CD4-positive, alpha-beta T cell treated with Interleukin-17A for 1 hour (primary cell): ENCODE measurements at places on chromosomes 16 and 17.

- DNase-seq, result no peak
Observed at GRCh38 chr17:76381633-76382350, 2.6 kb upstream of the SPHK1 start.

DNA sequence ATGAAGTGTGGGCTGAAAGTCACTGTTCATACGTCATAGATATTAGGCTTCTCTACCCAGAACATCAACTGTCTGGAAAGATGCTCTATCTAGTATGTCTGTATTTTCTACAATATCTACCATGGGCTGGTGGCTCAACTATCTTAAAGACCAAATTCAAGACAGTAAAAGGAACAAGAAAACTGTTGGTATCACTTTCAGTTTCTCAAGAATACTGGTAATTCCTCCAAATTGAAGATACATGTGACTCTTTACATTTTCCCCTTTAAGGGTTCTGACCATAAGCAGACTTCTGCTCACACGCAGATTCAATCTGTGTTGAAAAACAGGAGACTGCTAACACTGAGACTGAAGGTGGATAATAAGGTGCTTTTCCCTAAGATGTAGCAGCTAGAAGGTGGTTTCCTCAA lies 24.2 kb downstream of the XPO6 start:
- peak; percentile 66 for DNase-seq

- no peak for DNase-seq
Observed at GRCh38 chr16:3797904-3798811, 80.8 kb upstream of the TRAP1 start.

DNA sequence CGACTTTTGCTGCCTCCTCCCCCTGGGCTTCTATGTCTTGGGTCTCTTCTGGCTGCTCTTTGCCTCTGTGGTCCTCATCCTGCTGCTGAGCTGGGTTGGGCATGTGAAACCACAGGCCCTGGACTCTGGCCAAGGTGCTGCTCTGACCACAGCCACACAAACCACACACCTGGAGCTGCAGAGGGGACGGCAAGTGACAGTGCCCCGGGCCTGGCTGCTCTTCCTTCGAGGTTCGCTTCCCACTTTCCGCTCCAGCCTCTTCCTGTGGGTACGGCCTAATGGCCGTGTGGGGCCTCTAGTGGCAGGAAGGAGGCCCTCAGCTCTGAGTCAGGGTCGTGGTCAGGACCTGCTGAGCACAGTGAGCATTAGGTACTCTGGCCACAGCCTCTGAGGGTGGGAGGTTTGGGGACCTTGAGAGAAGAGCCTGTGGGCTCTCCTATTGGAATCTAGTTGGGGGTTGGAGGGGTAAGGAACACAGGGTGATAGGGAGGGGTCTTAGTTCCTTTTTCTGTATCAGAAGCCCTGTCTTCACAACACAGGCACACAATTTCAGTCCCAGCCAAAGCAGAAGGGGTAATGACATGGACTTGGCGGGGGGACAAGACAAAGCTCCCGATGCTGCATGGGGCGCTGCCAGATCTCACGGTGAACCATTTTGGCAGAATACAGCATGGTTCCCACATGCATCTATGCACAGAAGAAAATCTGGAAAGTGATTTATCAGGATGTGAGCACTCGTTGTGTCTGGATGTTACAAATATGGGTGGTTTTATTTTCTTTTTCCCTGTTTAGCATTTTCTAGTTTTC lies 2.3 kb downstream of the GP1BA start:
- peak; percentile 26 for DNase-seq

- no peak for DNase-seq
Observed at GRCh38 chr16:84314814-84315213, 20.1 kb downstream of the WFDC1 start.

DNA sequence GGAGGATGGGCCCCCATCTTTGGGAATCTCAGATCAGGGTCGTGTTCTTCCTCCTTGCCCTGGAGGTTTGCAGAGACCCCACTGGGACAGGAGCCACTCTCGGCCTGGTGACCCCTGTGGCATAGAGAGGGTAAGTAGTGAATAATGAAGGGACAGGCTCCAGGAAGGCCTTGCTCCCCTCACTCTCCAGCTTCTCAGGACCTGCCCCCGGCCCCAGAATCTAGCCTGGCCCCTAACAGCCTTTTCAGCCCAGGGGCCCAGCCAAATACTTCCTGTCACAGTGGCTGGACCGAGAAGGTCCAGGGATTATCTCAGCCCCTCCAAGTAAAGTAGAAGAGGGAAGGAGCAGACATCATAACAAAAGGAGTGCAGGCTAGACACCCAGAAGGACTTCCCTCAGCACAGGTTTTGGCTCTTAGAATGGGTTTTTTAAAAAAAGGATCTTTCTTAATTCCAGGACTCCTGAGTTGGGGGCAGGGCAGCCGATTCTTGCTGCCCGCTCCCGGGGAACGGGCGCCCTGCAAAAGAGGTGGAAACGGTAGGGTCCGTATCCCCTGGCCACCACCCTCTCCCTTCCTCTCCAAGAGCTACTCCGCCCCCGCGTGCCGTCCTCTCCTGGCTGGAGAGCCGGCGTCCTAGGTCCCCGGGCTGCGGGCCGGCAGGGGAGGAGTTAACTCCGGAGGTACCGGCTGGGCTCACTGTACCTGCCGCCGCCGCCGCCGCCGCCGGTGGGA lies 559 bp upstream of the NXPH3 start:
- DNase-seq, result no peak

DNA sequence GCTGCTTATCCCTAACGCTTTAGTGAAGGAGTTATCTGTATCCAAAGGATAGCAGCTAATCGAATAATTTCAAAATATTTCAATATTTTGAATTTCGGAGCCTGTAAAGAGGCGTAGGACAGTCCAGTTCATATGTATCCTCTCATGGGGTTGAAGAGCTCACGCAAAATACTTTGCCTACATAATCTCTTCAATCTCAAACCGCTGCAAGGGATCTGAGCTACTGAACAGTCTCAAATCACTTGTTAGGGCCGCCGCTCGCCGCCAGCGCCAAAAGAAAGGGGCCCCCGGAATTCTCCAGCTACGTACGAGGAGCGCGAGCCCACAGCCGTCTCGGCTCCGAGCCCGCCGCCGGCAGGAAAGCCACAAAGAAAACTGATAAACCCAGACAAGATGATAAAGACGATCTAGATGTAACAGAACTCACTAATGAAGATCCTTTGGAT lies 601 bp upstream of the RFWD3 start:
- peak; percentile 28 for DNase-seq

- DNase-seq, result no peak
Observed at GRCh38 chr16:31186930-31187807, 7.2 kb downstream of the FUS start.

DNA sequence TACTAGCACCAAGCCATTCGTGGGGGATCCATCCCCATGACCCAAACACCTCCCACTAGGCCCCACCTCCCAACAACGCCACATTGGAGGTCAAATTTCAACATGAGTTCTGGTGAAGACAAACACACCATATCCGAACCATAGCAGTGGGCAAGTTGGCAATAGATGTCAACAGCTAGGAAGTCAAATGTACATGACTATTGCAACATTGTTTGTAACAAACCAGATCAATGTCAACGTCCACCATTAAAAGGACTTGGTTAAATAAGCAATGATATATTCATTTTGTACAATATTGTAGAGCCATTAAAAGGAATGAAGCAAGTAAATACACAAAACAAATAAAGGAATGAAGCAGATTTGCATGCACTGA lies 26.5 kb upstream of the CIITA start:
- no peak for DNase-seq

- DNase-seq, result peak; percentile 77
Observed at GRCh38 chr17:1629504-1630310, 1.1 kb upstream of the SLC43A2 start.

- no peak for DNase-seq
Observed at GRCh38 chr17:77266891-77267341, 126.1 kb downstream of the SEC14L1 start.

GRCh38 chr16:85125570-85126393 lies 13.5 kb upstream of the CIBAR2 start:
- no peak for DNase-seq

DNA sequence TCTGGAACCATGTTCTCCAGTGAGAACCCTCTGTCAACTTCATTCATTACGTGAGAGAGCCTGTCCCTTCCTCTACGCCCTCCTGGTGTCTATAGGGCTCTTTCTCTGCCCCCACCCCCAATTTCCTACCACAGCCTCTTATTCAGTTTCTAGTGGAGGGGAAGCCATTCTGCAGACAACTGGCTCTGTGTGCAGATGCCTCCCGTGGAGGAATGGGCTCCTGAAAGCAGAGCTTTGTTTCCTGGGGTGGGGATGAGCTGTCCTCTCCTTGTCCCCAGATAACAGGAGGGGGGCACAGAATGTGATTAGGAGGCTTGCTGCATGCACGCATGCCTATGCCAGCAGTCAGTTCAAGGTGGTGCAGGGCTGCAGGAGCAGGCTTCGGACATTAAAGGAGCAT lies 31.6 kb downstream of the MMP15 start:
- DNase-seq, result no peak

DNA sequence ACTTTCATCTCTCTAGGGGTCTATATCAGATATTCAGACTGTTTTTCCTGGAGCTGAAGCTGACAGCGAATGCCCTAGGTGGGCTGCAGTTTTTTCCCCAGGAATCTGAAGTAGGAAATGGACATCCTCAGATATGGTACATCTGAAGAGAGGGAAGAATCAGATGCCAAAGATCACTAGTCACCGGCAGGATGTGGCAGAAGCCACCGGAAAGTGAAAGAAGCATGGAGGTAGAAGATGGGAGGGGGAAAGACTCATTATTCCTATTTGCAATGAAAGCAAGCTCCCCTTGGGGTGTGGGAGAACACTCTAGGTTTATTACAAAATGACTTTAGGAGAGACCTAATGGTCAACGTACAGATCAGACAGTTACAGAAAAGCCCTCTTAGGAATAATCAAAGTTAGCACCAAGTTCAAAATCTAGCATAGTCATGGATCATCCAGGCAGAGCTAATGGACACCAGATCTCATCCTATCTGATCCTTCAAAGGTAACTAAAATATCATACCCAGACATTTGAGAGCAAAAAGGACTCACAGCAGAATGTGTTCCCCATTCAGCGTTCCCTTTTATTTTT lies 110.7 kb downstream of the HS3ST3A1 start:
- no peak for DNase-seq

DNA sequence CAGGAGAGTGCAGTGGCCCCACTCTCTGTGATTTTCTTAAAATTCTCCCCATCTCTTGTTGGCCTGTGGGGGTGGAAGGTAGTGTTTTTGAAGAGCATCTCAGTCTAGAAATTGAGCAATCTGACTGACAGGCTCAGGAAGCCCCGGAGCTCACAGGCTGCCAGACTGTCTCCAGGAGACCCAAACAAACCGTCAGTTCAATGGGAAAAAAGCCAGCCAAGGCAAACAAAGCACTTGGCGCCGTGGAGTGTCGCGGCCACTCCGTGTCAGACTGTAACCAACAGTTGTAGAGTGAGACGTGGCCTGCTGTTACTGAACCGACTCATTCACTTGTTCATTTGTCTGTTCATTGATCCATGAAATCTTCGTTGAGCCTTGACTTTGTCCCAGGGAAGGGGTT lies 33.7 kb downstream of the RGS9 start:
- no peak for DNase-seq

- no peak for DNase-seq
Observed at GRCh38 chr17:2094891-2095535, 40.1 kb downstream of the HIC1 start.

DNA sequence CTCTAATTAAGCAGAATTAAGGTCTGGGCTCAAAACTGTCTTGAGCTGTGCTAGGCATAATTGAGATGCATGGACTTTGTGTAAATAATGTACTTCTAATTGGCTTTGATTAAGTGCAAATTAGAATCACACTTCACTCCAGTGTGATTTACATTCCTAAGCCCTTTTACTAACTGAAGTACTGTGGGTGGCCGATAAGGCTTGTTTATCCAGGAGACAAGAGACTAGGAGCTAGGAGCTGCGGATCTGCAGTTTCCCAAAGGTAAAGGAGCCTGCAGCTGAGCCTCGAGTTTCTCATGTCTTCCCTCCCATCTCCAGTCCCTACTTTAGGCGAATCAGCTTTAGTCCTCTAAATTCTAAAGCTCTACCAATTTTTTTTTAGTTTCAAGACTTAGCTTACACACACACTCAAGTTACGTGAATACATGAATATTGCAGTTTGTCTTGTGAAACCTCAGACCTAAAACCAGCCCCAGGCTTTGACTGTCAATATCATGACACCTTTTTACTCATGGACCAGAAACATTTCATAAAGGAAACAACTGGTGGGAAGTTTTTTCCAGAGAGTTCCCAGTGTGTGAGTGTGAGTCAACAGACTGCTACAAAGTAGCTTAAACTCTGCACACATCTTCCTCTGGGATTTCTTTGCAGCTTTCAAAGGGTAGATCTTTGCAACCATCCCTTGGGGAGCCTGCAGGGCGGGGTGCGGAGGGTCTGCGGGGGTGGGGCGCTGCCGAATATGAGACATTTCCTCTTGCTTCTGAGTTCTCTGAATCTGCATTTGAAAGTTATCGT lies 113.9 kb upstream of the TBX2 start:
- no peak for DNase-seq

DNA sequence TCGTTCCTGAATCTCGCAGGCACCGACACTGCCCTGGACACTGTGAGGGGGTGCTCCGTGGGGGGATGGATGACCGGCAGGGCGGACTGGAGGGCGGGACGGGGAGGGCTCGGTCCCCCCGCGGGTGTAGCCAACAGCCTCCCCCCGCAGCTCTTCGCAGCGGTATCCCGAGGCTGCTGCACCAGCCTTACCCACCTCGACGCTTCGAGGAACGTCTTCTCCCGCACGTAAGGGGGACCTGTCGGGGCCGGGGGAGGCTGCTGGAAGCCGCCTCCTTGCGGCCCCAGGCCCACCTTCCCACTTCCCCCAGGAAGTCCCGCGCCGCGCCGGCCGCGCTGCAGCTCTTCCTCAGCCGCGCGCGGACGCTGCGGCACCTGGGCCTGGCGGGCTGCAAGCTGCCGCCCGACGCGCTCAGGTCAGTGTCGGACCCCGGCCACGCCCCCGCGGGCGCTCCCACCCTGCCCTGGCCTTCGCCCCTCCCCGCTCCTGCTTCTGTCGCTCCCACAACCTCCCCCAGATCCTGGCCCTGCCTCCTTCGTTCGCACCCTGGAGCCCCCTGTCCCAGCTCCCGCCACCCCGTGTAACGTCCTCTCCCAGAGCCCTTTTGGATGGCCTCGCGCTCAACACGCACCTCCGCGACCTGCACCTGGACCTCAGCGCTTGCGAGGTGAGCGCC lies 3.3 kb downstream of the CARMIL2 start:
- no peak for DNase-seq

DNA sequence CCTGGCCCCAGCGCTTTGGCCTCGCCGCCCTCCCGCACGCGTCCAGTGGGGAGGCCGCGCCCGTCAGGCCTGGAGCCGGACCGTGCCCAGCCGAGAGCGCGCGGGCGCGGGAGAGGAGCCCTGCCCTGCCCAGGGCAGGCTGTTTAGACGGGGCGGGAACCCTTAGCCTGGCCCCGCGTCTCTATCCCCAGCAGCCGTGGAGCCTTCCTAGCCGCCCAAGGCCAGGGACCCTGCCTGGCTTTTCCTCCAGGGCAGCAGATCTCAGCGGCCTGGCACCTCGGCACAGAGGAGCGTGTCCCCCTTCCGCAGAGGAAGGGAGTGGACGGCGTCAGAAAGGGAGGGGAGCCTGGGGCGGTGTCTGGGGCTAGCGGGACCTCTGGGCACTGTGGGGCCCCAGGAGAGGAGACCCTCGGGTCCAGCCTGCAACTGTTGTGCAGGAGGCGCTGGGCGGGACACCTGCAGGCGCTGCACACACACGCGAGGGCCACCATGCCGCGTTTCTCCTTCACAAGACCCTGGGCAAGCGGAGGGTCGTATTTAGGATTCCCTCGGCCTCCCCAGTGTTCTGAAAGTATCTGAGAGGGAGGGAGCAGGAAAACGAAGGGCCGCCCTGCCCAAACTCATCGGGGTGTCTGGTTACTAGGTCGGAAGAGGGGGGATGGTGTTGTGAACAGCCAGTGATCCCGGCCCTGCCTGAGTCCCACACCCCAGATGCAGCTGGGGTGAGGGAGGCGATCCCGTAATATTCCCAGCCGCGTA lies 2.3 kb upstream of the NPTX1 start:
- DNase-seq, result no peak
